ENCODE measurements at places on chromosomes 12 and 14.
A peak's percentile ranks its signal among the peaks of the same experiment; 100 is the strongest.

GRCh38 chr12:110992909-110993308 is 72.5 kb upstream of the MYL2 start:
- DNase-seq = no peak

DNA sequence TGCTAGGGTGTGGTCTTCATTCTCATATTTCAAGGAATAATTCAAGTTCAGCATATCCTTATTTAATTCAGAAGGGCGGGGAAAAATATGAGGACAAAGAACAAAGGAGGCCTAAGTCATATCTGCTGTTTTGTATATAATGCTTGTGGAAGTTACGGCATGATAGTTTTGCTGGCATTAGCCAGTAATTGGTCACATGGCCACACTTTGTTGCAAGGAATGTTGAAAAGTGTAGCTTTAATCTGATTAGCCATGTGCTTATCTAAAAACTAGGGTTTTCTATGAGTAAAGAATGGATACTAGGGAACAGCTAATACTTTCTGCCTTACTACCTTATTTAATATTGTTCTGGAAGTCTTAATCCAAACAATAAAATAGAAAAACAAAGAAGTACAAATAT is 34.4 kb upstream of the E2F7 start:
- DNase-seq = no peak

- peak; percentile 43 for DNase-seq
Observed at GRCh38 chr12:47085815-47086252, 6.1 kb upstream of the AMIGO2 start.

DNA sequence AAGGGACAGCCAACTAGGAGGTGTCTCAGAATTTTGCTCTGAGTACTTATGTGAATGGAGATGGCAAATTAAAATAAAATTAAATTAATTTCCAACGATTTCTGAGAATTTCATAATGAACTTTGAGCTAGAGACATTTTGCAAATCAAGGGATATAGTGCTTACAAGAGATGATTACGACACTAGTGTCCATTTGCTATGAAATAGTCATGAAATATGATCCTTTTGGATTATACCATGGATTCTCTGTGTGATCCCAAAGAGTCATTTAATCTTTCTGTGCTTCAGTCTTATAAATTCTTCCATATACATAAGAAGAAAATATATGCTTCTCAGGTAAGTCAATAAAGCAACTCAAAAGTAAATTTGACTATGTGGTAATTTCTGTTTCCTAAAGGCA is 240.6 kb downstream of the SLC25A21 start:
- no peak for DNase-seq

- no peak for DNase-seq
Observed at GRCh38 chr12:115960868-115961802, 316.4 kb downstream of the MED13L start.

DNA sequence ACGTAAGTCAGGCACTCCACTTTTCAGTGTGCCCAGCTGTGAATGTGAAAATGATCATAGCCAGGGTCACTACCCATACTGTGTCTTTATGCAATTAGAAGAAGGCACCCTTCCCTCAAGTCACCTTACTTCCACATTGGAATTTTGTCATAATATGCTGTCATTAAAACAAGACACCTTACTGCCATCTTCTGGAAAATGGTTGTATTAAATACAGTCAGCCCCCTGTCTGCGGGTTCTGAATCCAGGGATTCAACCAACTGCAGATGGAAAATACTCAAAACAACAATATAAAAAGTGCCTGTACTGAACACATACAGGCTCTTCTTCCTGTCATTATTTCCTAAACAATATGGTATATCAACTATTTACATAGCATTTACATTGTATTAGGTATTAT is 70.2 kb upstream of the TBX5 start:
- no peak for DNase-seq

DNA sequence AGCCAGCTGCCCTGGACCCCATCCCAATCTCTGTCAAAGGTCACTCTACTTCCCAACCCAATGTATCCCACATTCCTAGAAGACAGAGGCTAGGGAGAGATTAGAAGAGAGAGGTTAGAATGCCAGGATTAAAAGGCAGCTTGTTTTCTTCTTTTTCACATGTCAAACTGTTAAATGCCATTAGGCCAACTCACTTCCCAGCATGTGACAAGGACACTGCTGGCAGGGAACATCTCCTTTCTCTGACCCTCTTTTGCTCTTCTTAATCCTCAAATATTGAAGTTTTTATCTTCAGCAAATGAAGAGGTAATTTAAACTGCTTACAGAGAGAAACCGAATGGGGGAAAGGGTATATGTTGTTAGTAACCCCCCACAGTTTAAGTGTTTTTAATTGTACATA is 89.1 kb downstream of the BBS10 start:
- DNase-seq = no peak

DNA sequence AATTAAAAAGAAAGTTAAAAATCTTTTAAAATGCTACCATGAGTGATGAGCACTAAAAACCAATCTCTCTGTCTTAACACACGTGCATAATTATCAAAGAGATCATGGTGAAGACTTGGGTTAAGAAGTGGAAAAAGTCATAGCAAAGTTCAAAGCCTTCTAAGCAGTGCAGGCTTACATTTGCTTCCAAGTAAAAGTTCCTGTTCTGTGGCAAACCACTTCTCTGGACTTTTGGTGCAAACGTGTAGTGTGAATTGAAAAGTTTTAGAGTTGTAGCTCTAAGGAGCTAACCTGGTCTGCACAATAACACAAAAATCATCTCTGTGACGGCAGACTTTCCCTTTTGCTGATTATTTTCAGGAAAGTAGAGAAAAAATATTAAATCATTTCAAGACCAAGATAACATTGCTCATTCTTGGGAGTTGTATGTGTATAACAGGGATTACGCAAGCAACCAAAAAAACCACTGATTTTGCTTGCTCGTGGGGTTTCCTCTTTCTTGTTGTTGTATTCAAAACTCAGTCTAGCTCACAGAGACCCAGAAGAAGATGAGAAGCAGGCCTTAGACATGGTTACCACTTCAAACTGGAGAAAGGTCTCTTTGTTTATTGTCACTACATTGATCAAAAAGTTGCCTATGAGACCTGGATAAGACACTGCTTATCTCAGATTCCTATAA is 2.3 kb upstream of the GLIPR1 start:
- DNase-seq = no peak

GRCh38 chr12:10716277-10716676 is 6.8 kb downstream of the YBX3 start:
- DNase-seq = no peak

- no peak for DNase-seq
Observed at GRCh38 chr14:92190768-92191167, 69.0 kb downstream of the CPSF2 start.

DNA sequence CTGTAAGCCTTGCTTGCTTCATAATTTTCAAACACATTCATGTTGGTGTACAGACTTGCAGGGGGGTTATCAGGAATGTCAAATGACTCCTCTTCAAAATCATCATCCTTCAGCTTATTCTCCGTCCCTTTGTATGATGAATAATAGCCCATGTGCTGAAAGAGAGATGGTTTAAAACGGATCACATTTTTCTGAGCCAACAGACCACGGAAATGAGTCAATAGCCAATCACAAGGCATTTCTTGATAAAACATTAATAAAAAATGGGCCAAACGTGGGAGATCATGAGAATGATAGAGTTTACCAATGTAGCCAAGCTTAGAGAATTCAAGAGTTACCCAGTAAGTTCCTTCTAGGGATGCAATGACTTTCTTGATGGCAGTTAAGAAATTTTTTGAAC is 105.5 kb downstream of the NTS start:
- DNase-seq = no peak

- DNase-seq = no peak
Observed at GRCh38 chr12:83224012-83224411, 537.3 kb downstream of the TMTC2 start.

DNA sequence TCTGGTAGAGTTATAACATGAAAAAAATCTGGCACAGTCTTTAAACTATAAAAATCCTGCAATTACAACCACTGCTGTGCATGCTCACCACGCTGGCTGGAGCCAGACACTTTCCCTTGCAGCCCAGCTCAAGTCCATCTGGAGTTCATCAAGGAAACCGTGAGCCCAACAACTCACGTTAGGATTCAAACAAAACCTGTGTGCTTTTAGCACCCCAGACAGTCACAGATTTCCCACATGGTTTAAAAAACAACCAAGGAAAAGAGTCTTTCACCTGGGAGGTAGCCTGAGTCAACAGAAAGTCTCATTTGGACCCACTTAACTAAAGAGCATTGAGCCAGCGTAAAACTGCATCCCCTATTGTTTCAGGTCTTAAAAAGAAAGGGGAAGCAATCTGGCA is 4.7 kb downstream of the LRIG3 start:
- DNase-seq = no peak

DNA sequence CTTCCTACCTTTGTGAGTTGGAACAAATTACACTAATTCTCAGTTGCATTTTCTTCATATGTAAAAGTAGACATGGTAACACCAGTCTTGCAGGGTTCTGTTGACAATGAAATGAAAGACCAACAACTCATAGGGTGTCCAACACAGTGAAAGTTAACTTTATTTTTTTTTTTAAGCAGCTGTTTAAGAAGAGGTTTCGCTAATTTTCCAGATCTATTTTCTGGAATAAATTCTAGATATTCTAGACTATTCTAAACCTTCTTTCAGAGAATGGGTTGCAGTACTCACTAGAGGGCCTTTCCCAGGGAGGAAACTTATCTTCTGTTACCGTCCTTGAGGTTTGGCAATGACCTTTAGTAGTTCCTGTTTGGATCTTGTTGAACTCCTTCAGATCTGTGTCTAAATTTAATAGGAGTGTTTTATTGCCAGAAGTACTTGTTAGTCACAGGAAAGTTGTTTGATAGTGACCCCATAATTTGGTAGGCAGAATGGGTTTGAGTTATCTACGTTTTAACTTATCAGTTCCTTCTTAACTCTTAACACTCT is 2.8 kb upstream of the ART4 start:
- DNase-seq = no peak

DNA sequence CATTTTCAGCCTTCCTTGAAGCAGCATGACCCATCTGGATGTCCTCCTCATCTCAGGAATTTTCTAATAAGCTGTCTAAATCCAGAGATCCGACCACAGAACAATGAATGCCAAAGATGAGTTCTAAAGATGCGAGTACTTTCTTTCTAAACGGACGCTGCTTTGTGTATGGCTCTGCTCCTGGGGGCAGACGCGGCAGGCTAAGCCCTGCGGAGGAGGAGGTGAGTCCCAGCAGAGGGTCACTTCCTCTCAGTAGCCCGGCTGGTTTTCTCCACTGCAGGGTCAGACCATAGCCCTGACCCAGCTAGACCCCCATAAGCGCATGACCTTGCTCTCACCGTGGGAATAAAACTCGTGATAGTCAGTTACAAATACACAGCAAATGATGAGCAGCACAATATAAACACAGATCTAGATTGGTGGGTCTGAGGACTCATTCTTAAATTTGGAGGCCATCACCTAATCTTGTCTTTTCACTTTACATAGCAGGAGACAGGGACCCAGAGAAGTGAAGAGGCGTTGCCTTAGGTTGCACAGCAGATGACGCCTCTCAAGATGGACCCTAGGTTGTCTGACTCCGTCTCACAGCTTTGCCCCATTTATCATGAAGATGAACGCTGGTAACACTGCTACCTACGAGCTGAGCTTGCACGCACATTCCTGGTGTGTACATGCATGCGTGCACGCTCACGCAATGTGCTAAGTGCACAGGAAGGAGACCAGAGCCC is 16.6 kb downstream of the SSH1 start:
- no peak for DNase-seq

GRCh38 chr14:73953731-73954130 is 3.6 kb downstream of the COQ6 start:
- DNase-seq = no peak

GRCh38 chr12:129530517-129530916 is 373.3 kb downstream of the TMEM132D start:
- no peak for DNase-seq

- no peak for DNase-seq
Observed at GRCh38 chr14:103028161-103028767, 29.1 kb downstream of the CDC42BPB start.

DNA sequence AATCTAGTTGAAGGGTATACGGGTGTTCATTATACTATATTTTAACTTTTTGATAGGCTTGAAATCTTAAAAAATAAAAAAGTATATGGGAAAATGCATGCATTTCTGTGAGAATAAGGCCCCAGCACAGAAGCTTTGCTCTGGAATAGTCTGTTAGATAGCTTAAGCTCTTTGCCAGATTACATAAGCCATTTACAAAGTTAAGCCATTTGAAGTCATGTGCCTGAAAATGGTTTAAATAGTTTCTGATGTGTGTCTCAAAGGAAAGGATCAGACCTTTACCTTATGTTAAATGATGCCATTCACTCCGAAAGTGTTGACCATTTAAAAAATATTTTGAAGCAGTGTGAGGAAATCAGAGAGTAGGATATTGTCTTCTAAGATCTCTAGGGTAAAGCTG is 51.3 kb downstream of the WASHC4 start:
- DNase-seq = no peak

DNA sequence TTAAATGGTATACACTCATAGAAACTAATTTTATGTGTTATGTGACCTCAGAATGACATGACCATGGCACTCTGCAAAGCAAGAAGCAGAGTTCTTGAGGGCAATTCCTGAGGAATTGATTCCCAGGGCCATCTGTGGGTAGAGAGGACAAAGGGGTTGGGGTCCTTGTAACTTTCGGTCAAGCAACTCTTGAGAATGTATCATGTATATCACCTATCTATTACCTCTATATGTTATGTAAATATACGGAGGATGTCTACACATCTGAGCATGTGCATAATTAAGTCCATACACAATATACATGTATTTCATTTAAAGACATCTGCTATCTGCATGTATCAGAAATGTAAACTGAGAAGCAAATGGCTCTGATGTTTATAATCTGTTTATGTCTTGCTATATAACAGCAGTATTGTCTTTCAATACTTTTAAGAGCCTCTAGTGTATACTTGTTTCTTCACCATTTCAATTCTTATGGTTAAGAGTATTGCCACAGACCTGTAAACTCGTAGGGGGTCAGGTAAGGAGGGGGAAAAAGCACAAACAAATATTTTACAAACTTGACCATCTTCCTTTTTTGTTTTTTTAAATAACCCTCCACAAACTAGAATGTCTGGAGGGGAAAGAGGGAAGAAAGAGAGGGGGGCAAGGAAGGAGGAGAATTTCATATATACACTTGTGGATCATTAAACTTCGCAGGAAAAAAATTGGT is 4.5 kb downstream of the FOXA1 start:
- DNase-seq = peak; percentile 82

GRCh38 chr14:90641615-90642243 is 174.5 kb downstream of the TTC7B start:
- DNase-seq = no peak

DNA sequence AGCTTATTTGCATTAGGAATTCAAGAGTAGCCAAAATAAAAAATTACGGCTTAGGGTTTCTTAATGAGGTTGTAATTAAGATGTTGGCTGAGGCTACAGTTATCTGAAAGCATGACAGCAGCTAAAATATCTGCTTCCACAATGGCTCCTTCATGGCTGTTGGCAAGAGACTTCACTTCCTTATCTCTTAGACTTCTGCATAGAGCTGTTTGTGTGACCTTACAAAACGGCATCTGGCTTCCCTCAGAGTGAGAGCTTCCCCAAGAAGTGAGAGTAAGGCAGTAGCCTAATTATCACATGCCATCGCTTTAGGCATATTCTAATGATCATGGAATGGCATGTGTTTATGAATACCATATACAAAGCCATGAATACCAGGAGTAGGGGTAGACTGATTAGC is 57.6 kb downstream of the CCDC59 start:
- DNase-seq = no peak

GRCh38 chr14:59308673-59309072 is 120.2 kb downstream of the DAAM1 start:
- no peak for DNase-seq
